NCI-H1092 (cell line): ENCODE measurements at places on chromosomes 7 and 10.

DNA sequence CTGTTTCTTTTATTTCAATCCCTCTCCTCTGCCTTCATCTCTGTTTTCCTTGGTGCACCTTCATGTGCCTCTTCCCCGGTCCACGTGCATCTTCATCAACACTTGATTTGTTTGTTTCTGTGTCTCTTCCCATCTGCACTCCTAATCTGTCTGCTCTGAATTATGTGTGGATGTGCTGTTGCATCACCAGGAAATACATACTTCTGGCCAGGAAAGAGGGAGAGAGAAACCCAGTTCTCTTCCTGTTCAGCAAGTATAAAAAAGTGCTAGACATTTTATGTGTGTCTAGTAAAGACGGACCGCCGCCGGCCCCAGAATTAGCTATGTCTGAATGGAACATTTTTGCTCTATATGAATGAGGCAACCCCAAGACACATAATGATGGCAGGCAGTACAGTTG, 93.8 kb downstream of the CALD1 start:
- no peak for DNase-seq

DNA sequence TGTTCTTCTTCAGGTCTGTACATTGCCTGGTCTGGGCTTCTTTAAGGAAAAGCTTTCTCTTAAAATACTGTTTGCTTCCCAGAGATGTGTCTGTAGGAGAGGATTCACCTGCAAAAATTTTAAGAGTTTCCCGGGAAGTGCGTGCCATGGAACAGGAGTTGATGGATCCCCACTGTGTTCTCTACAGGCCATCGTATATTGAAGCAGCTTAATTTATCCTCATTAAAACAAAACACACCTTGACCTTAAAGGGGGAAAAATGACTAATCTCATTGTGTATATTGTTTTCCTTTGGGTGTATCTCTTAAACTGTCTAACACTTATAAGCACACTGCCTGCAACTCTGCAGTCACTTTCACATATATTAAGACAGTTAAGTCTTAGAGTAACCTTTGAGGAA, 111.4 kb downstream of the ST7 start:
- no peak for DNase-seq

GRCh38 chr10:55329796-55330195, 528.8 kb upstream of the PCDH15 start:
- no peak for DNase-seq

- no peak for DNase-seq
Measured at GRCh38 chr7:80379034-80379982, 132.6 kb downstream of the GNAT3 start.

- DNase-seq: no peak
Measured at GRCh38 chr10:95394161-95394880, 103.5 kb upstream of the PDLIM1 start.

GRCh38 chr7:80699721-80700256, 61.3 kb downstream of the CD36 start:
- DNase-seq: no peak
